MG63 (cell line): ENCODE measurements at places on chromosomes 7 and 10. TPM values are rescaled to one million over a fixed set of nuclear protein-coding genes. Genes with fewer than 3 reads are reported as not detected.

The DDIT4 gene
- 260 and 266 TPM in 2 replicates for total RNA-seq

The GBX1 gene
- total RNA-seq: not detected in 2 replicates

The EFCAB10 gene
- not detected in 2 replicates for total RNA-seq

The FOXI2 gene
- total RNA-seq: not detected in 2 replicates

The C7orf57 gene
- total RNA-seq: 0.23 TPM in 1 of 2 replicates, not detected in the other

GRCh38 chr7:133822001-133822641 is 305.0 kb upstream of the LRGUK start:
- DNase-seq: no peak

DNA sequence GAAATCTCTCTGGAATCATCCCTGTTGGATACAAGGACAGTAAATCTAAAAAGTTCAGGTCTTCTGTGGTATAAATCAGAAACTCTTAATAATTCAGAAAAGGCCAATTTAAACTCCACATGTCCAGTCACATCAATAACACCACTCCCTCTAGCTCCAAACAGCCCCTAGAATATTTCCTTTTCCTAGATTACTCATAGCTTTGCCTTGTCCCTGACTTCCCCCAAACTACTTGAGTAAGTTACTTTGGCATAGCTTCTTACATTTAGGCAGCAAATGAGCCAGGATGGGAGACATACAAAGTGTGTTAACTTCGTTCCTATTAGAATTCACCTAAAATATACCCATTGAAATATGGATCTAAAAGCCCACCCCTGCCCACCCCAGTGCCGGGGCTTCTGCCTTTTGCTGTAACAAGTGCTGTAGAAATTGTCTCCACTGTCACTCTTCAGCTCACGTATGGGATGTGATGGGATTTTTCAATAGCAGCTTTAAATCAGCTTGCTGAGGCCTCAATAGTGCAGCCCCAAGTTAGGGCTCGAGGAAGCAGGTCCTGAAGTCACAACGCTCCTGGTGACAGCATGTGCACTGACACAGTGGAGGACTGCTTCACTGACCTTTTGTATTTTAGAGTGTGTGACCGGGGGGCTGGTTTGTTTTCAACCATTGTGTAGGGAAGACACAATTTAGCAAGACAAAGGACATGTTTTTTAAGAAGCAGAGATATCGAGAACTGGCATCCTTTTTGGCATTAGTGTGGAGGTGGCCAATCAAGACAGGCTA is 218.2 kb upstream of the KMT2E start:
- DNase-seq: no peak

GRCh38 chr7:107610323-107610722 is 30.3 kb downstream of the BCAP29 start:
- no peak for DNase-seq
